Fibroblast of skin of left biceps (primary cell): ENCODE measurements at places on chromosomes 13 and 19.

DNA sequence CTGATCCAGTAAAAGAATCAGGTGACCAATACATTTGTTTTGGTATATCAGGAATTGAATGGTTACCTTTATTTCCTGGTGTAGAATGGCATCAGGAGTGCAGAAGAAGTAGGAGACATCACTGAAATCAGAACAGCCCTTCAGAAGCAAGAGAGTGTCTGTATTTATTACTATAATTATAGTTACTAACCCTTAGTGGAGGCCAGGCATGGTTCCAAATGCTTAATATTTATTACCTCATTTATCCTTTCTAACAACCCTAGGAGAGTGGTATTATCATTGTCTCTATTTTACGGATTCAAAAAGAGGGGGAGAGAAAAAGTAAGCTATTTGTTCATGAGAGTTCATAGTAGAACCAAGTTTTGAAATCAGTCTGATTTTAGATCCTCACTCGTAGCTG lies 1292.9 kb downstream of the PCDH9 start:
- DNase-seq, result no peak

- DNase-seq, result no peak
Observed at GRCh38 chr13:86438034-86438433, 638.8 kb upstream of the SLITRK6 start.

- no peak for DNase-seq
Observed at GRCh38 chr19:40601134-40601974, at the start of gene LTBP4. Gene LTBP4, plus strand, starts transcription at chr19:40601369. Its CDS starts 19 bp downstream, at chr19:40601388.

DNA sequence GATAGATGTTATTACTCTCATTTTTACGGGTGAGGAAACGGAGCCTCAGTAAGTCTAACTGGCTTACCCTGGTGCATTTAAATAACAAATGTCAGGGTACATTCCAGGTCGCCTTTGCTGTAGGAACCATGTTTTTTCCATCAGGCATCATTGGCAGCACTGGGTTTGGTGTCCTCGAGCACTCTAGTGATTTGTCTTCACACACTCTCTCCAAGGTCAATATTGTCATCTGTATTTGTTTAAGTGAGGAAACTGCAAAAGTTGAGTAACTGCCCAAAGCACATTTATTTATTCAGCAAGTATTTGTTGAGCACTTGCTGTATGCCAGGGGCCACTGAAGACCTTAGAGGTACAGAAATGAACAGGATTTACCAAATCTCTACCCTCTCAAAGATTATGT lies 78.6 kb downstream of the DCT start:
- no peak for DNase-seq

- DNase-seq, result no peak
Observed at GRCh38 chr13:36059321-36059720, 71.9 kb downstream of the DCLK1 start.

- DNase-seq, result no peak
Observed at GRCh38 chr13:83975655-83976165, 93.4 kb upstream of the SLITRK1 start.

- no peak for DNase-seq
Observed at GRCh38 chr13:109136873-109137272, 507.5 kb downstream of the MYO16 start.

GRCh38 chr19:6412447-6413091 lies 12.0 kb downstream of the KHSRP start:
- no peak for DNase-seq

- DNase-seq, result no peak
Observed at GRCh38 chr13:113002206-113002912, 33.3 kb downstream of the MCF2L start.

DNA sequence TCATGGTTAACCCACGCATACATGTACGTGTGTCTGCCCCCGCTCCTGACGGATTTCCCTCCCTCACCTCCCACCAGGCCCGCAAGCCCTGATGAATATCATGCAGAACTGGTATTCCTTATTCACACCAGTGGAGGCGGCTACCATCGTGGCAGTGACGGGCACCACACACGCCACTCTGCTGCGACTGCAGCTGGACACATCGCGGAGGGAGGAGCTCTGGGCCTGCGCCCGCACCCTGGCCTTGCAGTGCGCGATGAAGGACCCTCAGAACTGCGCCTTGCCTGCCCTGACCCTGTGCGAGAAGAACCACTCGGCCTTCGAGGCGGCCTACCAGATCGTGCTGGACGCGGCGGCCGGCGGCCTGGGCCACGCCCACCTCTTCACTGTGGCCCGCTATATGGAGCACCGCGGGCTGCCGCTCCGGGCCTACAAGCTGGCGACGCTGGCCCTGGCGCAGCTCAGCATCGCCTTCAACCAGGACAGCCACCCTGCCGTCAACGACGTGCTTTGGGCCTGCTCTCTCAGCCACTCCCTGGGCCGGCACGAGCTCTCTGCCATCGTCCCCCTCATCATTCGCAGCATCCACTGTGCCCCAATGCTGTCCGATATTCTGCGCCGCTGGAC lies 35.0 kb downstream of the ZSWIM4 start:
- DNase-seq, result no peak

- no peak for DNase-seq
Observed at GRCh38 chr19:12784871-12785430, 6.3 kb upstream of the JUNB start.

- DNase-seq, result no peak
Observed at GRCh38 chr19:1366899-1367870, 16.5 kb upstream of the NDUFS7 start.

DNA sequence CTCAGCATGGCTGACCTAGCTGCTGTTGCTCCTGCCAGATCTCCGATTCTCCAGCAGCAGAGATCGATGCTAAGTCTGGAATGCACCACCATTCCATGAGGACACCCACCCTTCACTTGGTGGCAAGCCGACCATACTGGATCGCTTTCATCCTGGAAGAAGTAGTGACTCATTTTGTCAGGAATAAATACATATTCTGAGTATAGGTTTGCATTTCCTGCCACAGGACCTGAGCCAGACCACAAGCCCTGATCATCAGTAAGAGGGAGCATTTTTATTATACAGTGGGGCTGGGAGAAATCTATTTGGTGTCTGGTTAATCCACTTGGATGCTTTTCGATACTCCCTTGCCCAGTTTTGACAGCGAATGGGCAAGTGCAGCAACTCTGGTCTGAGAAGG lies 10.9 kb upstream of the KCTD15 start:
- peak; percentile 43 for DNase-seq

DNA sequence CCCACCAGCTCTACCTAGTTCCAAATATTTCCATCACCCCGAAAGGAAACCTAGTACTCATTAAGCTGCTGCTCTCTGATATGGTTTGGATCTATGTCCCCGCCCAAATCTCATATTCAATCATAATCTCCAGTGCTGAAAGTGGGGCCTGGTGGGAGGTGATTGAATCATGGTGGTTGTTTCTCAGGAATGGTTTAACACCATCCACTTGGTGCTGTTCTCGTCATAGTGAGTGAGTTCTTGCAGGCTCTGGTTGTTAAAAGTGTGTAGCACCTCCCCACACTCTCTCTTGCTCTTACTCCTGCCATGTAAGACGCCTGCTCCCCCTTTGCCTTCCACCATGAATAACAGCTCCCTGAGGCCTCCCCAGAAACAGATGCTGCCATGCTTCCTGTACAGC lies 43.4 kb upstream of the MED4 start:
- no peak for DNase-seq

GRCh38 chr13:73141292-73141771 lies 82.5 kb downstream of the KLF5 start:
- DNase-seq, result no peak

DNA sequence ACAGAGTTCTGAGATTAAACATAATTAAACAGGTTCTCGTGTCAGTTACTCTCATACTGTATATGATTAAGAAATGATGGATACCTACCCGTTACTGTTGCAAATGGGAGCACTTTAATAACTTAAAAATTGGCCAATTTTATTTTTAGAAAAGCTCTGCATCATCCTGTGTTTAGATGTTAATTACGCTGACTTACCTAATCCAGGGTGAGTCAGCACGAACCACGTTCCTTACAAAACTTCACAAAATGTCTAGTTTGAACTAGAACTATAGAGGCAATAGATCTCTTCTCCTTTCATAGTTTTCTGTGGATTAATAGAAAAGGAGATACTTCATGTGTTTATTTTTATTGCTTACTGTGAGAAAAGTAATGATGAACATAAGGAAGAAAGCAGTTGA lies 363.9 kb downstream of the MYO16 start:
- no peak for DNase-seq

DNA sequence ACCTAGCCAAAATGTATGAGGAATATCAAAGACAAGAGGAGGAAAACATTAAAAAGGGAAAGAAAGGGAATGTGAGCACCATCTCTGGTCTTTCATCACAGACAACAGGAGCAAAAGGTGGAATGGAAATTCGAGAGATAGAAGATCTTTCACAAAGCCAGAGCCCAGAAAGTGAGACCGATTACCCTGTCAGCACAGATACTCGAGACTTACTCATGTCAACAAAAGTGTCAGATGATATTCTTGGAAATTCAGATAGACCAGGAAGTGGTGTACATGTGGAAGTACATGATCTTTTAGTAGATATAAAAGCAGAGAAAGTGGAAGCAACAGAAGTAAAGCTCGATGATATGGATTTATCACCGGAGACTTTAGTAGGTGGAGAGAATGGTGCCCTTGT lies 217.0 kb downstream of the NBEA start:
- DNase-seq, result no peak

DNA sequence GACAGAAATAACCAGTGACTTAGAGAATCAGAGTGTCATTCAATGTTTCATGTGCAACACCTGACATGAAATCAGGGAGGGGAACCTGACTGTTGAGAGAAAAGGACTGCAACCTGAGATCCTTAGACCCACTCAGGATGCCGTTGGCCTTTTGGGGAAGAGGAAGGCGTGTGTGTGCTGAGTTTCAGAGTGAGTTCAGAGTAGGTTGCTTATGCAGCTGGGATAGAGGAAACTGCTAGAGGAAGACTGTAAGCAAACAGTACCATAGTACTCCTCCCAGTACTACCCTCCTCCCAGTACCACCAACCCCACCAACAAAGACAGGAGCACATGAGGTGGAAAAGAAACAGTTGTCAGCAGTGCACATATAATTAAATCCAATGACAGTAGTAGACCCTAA lies 63.7 kb downstream of the KL start:
- no peak for DNase-seq

GRCh38 chr13:36992362-36992761 lies 6.8 kb downstream of the ALG5 start:
- DNase-seq, result no peak

- DNase-seq, result no peak
Observed at GRCh38 chr19:15776264-15776663, 11.2 kb upstream of the OR10H5 start.

- no peak for DNase-seq
Observed at GRCh38 chr13:43196086-43196621, 172.8 kb downstream of the DNAJC15 start.

DNA sequence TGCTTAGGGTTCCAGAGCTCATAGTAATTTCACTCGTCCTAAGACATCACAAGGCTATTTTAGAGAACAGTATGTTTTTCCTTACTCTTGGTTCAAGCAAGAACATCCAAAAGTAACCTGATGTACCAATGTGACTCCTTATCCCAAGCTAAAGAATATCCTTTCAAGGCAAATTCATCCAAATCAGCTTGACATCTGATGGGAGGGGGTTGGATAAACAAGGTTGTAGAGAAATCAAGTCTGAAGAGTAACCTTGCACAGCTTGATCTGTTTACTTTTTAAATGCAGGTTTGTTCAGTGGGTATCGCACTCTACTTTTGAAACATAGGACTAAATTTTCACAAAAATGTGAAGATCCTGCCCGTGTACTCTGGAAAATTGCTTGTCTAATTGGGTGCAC lies 201.2 kb downstream of the GGACT start:
- DNase-seq, result no peak

GRCh38 chr19:35442091-35442490 lies 6.0 kb upstream of the FFAR2 start:
- DNase-seq, result no peak

- no peak for DNase-seq
Observed at GRCh38 chr19:48455908-48456562, 661 bp downstream of the KCNJ14 start.

GRCh38 chr13:35866801-35867200 lies 264.4 kb downstream of the DCLK1 start:
- no peak for DNase-seq

- DNase-seq, result no peak
Observed at GRCh38 chr13:38395497-38395788, 45.8 kb downstream of the UFM1 start.

DNA sequence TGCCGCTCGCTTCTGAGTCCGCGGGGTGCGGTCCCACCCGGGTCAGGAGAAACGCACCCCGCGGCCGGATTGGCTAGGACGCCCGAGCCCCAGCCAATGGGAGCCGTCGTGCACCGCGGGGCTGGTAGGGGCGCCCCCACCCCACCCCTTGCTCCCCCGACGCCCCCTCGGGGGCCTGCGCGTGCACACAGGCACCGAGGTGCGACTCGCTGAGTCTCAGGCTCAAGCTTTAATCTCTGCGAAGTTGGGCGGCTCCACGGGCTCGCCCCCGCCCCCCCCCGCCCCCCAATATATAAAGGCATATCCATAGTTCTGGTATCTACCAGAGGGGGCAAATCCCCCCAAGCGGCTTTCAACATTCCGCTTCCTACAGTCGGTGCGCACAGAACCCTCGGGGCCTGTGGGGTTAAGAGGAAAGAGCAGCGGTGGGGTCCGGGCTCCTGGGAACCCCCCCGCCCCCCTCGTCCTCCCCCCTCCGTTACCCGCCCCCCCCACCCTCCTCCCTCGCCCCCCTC lies at the start of gene COX6B2:
Gene COX6B2 (minus strand): TSS at position 22 of the 515 bp plus-strand sequence. CDS start 198 bp downstream, outside the sequence.
- no peak for DNase-seq

DNA sequence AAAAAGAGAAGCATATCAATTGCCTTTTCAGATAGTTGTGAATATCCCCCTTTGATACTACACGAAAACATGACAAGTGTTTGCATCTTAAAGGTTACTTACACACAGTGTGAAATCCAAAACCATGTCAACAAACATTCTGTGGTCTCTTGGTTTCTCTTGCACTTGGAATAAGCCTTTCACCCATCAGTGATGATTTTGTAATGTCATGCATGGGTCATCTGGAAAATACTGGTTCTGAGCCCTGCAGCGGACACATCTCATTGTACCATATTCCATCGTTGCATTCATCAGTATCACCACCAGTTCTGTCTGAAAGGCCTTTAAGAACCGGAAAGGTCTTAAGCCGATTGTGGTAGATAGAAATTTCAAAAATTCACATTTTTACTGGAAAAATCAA lies 65.4 kb upstream of the SOX1 start:
- DNase-seq, result no peak

GRCh38 chr13:59038824-59039223 lies 1124.9 kb downstream of the DIAPH3 start:
- no peak for DNase-seq

- no peak for DNase-seq
Observed at GRCh38 chr19:12695997-12696365, 450 bp downstream of the FBXW9 start.

DNA sequence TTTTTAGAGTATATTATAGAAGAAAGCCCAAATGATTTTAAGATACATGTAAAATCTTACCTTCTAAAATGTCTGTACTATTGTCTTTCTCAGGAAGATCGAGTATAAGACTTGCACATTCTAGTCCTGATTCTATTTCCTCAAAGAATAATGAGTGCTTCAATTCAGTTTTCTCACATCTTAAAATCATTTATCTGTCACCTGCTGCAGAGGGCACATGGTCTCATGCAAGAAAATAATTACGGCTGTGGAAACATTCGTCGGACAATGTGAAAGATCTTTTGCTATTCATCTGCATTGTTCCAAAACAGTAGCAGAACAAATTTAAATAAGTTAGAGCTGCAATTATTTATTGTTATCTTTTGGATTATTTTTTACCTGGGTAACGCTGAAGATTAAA lies 1403.5 kb downstream of the PCDH9 start:
- DNase-seq, result no peak
